D721Med (cell line): ENCODE measurements at places on chromosomes 3 and 15.

GRCh38 chr3:100695696-100696095 is 13.6 kb upstream of the TFG start:
- no peak for DNase-seq

- DNase-seq = no peak
These were observed 102.6 kb downstream of the STAC start for GRCh38 chr3:36482880-36483279.

- DNase-seq = no peak
These were observed 111.1 kb upstream of the HACD2 start for GRCh38 chr3:123695731-123696640.

DNA sequence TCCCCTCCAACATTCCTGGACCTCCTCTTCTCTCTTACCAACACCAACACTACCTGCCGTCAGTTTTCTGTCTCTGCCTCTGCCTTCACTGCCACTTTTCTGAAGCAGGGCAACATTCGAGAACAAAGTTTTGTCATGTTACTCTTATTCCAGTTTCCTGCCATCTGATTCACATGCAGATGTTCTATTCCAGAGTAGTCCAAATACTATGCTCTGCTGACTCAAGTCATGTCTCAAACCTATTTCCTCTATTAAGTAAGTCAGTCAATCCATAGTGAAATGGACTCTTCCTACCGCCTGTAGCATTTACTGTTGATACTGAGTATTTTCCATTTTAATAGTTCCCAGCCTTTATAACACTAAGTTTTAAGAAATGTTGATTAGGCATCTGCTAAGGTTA is 43.4 kb downstream of the ESYT3 start:
- DNase-seq = no peak

GRCh38 chr3:66898155-66898554 is 100.0 kb upstream of the KBTBD8 start:
- DNase-seq = no peak

DNA sequence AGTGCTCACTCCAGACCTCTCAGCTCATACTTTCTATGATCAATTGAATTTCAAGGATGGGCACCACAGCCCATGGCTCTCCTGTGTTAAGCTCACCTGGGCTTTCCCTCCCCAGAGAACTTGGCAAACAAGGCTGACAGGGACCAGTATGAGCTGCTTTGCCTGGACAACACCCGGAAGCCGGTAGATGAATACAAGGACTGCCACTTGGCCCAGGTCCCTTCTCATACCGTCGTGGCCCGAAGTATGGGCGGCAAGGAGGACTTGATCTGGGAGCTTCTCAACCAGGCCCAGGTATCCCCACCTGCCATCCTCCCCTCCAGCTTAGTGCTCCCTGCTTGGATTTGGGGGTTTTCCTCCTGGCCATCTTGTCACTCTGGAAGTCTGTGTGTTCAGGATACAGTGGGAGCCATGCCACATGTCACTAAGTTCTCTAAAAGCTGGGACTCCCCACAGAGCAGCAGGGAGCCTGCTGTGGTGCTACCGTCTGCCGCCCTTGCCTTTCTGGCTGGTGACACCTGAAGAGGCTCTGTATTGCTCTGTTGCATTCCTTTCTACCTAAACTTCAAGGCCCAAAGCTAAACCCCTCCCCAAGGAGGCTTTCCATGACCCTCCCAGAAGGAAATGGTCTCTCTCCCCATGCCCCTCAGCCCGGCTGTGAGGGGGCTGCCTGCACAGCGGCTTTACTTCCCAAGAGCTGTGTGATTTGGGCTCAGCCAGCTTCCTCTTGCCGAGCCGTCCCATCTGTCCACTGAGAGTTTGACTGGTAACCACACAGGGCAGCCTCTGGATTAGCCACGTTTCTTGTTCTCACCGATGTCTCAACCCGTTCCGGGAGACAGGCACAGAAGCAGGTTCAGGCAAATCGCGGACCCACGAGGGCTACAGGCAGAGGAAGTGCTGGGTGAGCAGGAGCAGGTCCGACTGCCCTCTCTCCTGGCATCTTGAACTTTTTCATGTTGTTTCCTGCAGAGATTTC is 10.8 kb downstream of the TF start:
- DNase-seq = no peak
